ENCODE measurements at places on chromosomes 3 and 15.

GRCh38 chr3:58998476-58999117 is 51.2 kb downstream of the CFAP20DC start:
- no peak for DNase-seq
- H3K36me3 ChIP-seq: no peaks in the 10 kb centered on the region
- no peaks in the 10 kb centered on the region for H3K27me3 ChIP-seq
- H3K4me3 ChIP-seq: no peak overlapping the region
- peaks cover 18% of the 10 kb centered on the region for H3K4me1 ChIP-seq

DNA sequence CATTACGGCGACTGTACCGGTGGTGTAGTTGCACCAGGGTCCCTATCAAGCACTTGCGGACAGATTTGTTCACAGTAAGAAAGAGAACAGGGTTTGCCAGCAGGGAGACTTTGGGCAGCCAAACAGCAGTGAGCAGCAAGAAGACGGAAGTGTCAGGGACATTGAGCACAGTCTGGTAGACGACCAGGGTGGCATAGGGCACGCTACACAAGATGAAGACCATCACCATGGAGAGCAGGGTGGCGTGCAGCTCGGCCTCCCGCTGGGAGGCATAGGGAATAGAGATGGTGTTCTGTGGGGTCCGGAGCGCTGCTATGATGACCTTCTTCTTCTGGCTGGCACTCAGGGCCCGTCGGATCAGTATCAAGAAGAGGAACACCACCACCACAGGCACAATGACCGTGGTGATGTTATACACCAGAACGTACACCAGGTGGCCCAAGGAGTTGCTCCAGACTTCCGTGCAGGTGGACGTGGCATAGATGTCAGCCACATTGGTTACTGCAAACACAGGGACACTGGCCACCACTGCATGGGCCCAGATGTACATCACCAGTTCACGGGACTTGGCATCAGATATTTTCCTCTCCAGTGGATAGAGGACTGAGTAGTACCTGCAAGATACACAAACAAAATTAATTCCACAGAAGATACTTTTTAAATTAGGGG is 19.1 kb upstream of the FSIP1 start:
- peaks cover 5% of the 10 kb centered on the region for H3K27me3 ChIP-seq
- peaks cover 4% of the 10 kb centered on the region for H3K36me3 ChIP-seq
- H3K27ac ChIP-seq: no peak overlapping the region
- no peak overlapping the region for H3K4me3 ChIP-seq
- DNase-seq: no peak

DNA sequence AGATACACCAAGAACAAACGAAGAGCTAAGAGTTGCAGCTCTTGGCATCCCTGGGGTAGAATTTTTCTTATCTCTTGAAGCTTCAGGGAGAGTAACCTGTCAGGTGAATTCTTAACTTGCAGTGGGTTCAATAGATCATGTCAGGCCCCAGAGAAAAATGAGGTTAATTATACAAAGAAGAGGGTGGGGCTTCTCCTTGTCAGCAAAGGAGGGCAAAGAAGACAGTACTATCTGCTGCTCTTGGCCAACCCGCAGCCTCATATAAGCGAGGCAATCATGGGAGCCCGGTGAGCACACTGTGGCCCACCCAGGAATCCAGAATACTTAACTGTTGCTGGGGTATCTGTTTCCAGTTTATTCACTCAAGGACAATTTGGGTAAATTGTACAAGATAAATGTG is 110.2 kb downstream of the SEMA5B start:
- H3K27me3 ChIP-seq: peaks cover 44% of the 10 kb centered on the region
- H3K4me1 ChIP-seq: peaks cover 32% of the 10 kb centered on the region
- H3K27ac ChIP-seq: no peak overlapping the region

- DNase-seq: no peak
- no peaks in the 10 kb centered on the region for H3K27me3 ChIP-seq
- no peaks in the 10 kb centered on the region for H3K36me3 ChIP-seq
- no peak overlapping the region for H3K27ac ChIP-seq
- H3K4me1 ChIP-seq: no peaks in the 10 kb centered on the region
Measured at GRCh38 chr3:62604298-62604697, 230.9 kb upstream of the FEZF2 start.

DNA sequence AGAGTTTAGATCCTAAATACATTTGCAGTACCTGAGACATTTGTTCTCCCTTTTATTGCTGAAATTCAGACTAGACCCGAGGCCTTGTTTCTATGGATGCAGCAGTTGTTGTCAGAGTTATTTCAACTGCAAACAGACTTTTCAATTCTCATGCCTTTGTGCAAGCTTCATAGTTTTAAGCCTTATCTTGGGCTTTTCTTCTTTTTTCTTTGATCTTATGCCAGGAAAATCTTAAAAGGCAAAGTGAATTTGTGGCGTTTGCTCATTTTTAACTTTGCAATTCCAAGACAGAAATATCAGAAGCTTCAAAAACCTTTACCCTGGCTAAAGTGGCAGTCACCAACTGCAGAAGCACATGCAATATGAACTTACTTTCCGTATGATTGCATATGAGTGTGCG is 576.7 kb downstream of the DIPK2A start:
- H3K4me3 ChIP-seq: no peak overlapping the region
- no peak overlapping the region for H3K27ac ChIP-seq
- H3K27me3 ChIP-seq: no peaks in the 10 kb centered on the region
- no peaks in the 10 kb centered on the region for H3K36me3 ChIP-seq
